ENCODE measurements at places on chromosomes 4 and X. TPM values are rescaled to one million over a fixed set of nuclear protein-coding genes. Genes with fewer than 3 reads are reported as not detected.

HSD17B10 gene
- 105 TPM for total RNA-seq

DNA sequence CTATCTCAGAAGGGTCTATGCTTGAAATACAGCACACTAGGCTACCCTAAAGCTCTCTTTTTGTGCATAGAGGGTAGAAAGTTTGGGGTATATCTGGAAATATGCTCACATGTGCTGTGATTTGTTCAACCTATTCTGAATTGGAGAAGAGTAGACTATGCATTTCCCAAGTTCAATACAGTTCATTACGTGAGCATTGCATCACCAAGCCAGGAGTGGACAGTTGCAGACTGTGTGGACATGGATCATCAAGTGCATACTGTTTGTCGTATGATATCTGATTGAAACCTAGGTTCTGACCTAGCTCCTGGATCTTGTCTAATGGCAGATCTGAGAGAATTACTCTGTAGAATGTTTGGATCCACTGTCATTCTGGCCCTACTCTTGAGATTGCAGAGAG is 161.1 kb downstream of the FRAS1 start:
- no peak for DNase-seq

GAGE1 gene
- not detected for total RNA-seq

GRCh38 chrX:78329486-78329885 is 2.1 kb upstream of the CYSLTR1 start:
- DNase-seq = no peak

DNA sequence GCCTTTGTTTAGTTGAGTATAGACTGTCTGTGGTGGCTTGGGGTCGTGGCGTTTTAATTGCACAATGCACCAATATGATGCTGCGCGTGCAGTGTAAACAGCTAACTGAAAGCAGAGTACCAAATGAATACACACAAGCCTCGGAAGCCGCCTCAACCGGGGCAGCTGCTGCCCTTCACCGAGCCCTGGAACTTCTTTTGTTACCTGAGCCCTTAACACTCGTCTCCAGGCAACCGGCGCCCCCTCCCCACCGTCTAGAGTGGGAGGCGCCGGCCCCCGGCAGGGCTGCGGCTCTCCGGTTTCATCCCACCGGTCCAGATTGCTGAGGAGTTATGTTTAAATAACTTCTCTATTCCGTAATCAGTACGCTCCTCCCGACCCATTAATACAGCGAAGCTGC is 173.2 kb upstream of the TBL1X start:
- DNase-seq = no peak

DNA sequence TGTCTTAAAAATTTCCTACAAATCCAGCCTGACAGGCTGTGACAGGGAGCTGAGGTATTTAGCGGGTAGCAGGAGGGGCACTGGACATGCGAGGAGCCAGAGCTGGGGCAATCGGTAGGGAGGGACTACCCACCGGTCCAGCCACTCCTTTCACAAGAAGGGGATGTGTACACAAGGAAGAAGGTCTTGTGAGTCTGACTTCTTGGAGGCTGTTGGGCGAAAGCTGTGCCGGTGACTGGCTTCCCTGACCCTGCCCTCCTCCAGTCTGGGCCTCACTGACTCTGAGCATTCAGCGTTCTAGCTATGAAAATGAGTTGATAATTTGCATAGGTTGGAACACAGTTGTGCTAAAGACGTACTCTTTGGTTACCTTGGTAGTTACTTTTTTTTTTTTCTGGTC is 12.7 kb upstream of the CXCL8 start:
- no peak for DNase-seq

DNA sequence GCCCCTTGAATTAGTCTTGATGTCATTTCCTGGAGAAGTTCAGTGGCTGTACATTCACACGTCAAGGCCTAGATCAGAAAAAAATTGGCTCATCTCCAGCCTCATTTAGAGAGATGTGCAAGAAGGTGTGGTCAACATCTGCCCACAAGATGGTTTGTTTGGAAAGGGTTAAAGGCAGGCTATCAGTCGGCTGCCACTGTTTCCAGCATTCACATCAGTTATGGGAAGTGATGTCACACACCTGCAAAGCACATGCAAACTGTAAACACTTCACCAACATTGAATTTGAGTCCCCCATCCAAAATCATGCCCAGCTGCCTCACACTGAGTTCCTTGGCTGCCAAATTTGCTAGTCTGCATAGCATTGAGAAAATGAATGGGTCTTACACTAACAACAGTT is 498.3 kb upstream of the INTU start:
- DNase-seq = no peak

DNA sequence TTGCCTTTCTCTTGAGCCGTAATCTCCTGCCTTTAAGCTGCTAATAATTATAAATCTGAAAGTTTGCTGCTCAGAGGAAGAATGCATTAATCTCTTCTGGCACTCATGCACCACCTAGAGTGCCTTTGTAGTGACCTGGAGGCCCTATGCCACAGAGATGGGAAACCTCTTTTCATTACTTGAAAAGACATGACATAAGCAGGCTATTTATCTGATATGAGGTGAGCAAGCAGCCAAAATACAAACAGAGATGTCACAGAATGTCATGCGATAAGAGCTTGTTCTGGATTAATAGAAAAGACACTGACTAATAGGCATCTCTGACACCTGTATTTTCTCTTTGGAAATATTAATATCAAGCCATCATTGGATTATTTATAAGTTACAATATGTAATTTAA is 42.3 kb downstream of the GABRB1 start:
- no peak for DNase-seq

- DNase-seq = no peak
These were observed 63.3 kb downstream of the KCNIP4 start for GRCh38 chr4:21885241-21885640.

GRCh38 chr4:35459045-35459444 is 785.3 kb downstream of the ARAP2 start:
- no peak for DNase-seq

- no peak for DNase-seq
These were observed at the start of gene FGFR3 for GRCh38 chr4:1792832-1793495. Gene FGFR3, plus strand, starts transcription at chr4:1793293. Its CDS starts 642 bp downstream, at chr4:1793935.
